ENCODE measurements at places on chromosomes 6 and 20. TPM values are rescaled to one million over a fixed set of nuclear protein-coding genes. Genes with fewer than 3 reads are reported as not detected.

The DNAH8 gene
- not detected for total RNA-seq

The PRDM1 gene
- 4.0 TPM for total RNA-seq

The SLC44A4 gene
- 1.1 TPM for total RNA-seq

The HSD17B8 gene
- 13.7 TPM for total RNA-seq

Measured in gastroesophageal sphincter (tissue), 4 donors.